ENCODE measurements at places on chromosomes 13 and 19.

- DNase-seq, result no peak
Observed at GRCh38 chr13:73793361-73793760, 340.8 kb downstream of the KLF12 start.

- no peak for DNase-seq
Observed at GRCh38 chr13:98096059-98096458, 46.8 kb upstream of the FARP1 start.

- DNase-seq, result peak; percentile 76
Observed at GRCh38 chr19:778910-779653, 18.2 kb upstream of the PTBP1 start.

GRCh38 chr19:17751103-17751911 is at the start of gene FCHO1:
TSS of gene FCHO1 (plus strand) at chr19:17751477. CDS start at chr19:17755165, 3,688 bp downstream.
- no peak for DNase-seq

- no peak for DNase-seq
Observed at GRCh38 chr19:54252243-54252642, 4.8 kb downstream of the LILRB5 start.

GRCh38 chr13:94557684-94558235 is 38.2 kb downstream of the TGDS start:
- DNase-seq, result no peak

DNA sequence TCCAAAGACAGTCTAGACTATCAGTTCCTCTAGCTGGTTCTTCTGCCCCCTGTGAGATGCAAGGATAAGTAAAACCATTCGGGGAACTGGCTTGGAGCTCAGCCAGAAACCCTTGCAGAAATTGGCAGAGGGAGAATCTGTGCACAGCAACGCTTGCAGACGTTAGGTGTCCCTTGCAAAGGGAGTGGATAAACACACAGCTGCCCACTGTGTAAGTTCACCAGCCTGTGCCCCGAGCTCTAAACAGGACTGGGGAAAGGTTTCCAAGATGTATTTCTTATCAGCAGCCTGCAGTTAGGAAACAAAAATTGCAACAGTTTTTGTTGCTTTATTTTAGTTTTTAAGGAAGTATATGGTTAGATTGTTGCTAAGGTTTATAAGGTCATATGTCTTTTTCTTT is 19.0 kb upstream of the ADGRE1 start:
- no peak for DNase-seq

- no peak for DNase-seq
Observed at GRCh38 chr13:22948421-22948820, 232.4 kb upstream of the SGCG start.

DNA sequence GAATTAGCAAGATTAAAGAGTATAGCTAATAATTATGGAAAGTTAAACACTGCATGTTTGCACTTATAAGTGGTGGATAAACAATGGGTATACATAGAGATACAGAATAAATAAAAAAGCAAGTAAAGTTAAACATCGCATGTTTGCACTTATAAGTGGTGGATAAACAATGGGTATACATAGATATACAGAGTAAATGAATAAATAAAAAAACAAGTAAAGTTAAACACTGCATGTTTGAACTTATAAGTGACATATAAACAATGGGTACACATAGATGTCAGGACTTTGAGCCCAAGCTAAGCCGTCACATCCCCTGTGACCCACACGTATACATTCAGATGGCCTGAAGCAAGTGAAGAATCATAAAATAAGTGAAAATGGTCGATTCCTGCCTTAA is 1533.3 kb upstream of the SPRY2 start:
- DNase-seq, result no peak

- no peak for DNase-seq
Observed at GRCh38 chr19:48469934-48470680, 938 bp downstream of the CYTH2 start.

GRCh38 chr13:51370811-51371210 is 31.3 kb downstream of the SERPINE3 start:
- no peak for DNase-seq

GRCh38 chr19:50324331-50324730 is 4.8 kb downstream of the KCNC3 start:
- no peak for DNase-seq

DNA sequence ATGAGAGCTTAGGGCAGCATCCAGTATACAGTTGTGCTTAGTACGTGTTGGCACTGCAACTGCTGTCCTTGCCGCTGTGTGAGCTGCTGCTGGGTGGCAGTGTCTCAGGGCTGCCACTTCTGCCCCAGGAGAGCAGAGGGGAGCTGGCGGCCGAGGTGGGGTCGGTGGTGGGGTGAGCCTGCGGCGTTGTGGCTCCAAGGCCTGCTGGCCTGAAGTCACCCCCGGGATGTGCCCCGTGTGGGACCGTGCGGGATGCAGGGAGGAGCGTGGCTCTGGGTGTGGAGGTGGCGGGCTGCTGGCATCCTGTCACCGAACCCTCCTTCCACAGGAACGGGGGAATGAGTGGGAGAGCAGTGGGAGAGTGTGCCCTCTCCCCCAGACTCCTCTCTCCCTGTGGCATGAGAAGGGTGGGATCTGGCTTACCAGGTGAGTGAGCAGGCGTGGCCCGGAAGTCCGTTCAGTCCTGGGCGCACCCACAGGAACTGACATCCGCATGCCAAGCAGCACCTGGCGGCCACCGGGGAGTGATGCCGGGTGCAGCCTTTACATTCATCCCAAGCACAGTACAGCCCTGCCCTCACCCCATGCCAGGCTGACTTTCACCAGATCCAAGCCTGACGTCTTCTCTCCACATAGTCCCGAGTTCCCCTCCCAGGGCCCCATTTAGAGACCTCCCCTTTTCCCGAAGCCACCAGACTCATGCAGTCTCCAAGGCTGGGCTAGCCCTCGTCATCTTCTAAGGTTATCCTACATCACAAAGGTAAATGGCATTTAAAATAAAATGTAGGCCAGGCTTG is 26.6 kb downstream of the MCF2L start:
- DNase-seq, result no peak

DNA sequence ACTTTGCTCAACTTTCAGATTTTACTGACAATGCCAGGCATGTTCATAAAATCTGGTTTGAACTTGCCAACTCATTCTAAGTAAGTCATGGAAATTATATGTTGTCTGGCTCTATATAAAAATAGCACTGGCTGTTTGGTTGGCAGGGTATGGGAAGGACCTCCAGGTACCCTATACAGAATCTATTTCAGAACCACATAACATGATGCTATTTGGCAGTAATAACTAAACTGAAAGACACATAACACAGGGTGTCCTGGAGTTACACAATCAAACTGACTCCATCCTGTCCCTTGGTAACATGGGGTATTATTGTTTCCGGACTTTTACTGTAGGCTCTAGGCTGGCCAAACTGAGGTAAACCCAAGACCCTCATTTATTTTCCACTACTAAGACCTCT is 248.8 kb downstream of the RGCC start:
- DNase-seq, result no peak

DNA sequence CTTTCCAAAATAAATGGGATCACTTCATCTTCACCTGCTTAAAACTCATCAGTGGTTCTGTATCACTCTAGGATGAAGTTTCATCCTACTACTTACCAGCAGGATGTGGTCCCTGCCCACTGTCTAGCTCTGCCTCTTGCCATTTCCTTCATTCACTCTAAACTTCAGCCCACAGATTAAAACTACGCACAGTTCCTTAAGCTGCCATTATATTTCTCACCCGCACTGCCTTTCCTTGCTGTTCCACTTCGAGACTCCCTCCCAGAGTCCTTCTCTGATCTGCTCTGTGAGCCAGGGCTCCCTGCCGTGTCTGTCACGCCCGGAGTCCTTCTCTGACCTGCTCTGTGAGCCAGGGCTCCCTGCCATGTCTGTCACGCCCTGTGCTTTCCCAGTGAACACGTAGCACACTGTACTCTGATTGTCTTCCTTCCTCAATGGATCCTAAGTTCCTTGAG is 52.0 kb upstream of the NPAS1 start:
- no peak for DNase-seq

- no peak for DNase-seq
Observed at GRCh38 chr13:89951341-89951740, 1396.1 kb upstream of the MIR17HG start.

DNA sequence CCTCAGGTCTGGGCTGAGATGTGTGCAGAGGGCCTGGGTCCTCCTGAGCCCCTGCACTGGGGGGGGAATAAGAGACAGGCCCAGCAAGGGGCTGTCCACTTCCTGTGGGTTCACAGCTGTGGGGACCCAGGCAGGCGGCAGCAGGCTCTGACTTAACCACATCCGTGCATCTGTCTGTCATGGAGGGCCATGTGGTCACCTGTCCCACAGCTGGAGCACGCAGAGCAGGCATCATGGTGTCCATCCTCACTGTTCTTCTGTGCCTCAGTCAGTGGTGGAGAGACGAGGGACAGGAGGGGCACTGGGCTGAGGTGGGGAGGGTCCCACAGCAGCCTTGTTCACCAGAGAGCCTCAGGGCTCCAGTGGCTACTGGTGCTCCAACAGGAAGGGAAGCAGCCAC is 16.3 kb upstream of the KIR3DL3 start:
- no peak for DNase-seq

GRCh38 chr19:38686530-38686888 is 39.1 kb downstream of the ACTN4 start:
- DNase-seq, result no peak

- DNase-seq, result no peak
Observed at GRCh38 chr13:78598116-78598781, 5.1 kb downstream of the POU4F1 start.

DNA sequence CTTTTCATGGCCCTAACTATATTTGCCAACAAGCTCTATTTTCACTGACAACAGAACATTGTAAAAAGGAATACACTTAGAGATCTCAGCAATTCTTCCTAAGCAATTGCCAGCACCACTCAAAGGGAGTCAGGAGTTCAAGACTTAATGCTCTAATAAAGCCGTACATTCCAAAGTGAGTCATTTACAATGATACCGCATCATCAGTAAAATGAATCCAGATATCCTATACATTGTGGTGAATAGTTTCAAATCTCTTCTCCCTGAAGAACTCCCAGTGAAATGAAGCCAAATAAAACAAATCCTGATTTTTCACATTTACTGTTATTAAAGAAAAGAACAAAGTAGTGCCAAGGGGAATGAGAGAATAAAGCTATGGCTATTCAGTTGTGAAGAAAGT is 2898.7 kb upstream of the PCDH20 start:
- peak; percentile 6 for DNase-seq

- DNase-seq, result no peak
Observed at GRCh38 chr13:90171649-90172048, 1175.8 kb upstream of the MIR17HG start.

DNA sequence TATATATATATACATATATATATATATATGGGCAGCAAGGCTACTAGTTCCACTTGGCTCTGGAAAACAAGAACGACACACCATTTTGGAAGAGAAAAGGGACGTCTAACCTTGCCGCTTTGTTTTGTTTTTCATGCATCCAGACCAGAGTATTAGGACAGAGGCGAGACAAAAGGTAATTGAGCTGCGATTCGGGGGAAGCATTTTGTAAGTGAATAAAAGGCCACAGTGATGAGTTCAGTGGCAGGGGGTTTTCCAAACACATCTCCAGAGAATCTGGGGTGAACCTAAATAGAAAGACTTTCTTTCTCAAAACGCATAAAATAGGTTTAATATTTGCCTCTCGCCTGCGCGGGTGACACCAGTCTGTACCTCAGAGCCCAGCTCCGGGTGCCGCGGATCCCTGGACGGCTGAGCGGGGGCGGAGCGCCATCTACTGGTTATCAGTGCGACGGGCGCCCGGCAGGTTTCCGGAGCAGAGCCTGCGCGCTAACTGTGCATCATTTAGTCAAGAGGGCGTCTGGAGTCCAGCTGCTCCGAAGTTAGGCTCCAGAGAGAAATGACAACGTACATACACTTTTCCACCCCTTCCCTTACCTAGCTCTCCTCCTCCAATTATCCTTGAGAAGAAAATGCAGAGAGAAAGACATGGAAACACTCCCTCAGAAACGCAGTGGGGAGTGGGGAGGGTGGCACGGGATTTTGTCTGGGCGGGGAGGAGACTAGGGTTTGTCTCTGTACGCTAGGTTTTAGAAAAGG is 262.3 kb downstream of the TBC1D4 start:
- DNase-seq, result peak; percentile 56

DNA sequence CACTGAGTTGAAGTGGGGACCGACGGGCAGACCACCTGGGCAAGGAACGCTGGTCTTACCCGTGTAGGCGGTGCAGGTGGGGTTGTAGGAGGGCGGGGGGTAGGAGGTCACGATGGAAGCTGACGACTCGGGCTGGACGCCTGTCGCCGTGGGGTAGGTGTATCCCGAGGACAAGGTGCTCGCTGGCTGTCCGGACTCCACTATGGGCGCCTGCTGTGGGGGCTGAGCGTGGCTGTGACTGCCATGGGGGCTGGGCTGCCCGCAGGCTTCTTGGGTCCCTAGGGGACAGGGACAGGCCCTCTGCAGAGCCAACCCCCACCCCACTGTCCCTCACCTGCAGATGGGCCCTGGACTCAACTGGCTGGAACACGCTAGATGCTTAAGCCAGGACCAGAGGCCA is 37.2 kb downstream of the ZFR2 start:
- DNase-seq, result no peak

DNA sequence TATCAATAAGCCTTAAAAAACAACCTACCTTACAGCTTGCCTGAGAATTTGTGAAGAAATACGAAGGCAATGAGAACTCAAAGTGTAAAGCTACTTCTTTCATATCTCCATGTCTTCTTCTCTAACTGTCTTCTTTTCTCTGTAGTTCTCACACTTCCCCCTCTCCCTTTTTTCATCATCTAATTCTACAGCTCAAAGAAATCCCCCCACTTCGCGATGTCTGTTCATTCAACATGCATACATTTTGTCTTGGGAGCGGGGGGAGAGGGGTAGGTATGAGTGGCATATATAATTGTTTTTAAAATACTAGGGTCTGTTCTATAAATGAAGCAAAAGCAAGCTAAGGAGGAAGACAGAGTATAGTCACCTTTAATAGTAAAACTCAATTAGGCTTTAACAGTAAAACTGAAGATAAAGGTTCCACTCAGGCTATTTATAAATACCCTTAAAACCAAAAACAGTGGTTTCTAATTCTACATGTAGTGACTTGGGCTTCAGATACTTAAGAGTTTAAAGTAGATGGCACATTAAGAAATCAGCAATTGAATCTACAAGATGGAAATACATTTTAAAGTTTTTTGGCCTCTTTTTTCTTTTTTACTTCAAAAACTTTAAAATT is 106.9 kb downstream of the KLF12 start:
- no peak for DNase-seq

Data from HTR-8/SVneo (cell line).